ENCODE measurements at places on chromosomes 13 and 19. TPM values are rescaled to one million over a fixed set of nuclear protein-coding genes. Genes with fewer than 3 reads are reported as not detected.

DNA sequence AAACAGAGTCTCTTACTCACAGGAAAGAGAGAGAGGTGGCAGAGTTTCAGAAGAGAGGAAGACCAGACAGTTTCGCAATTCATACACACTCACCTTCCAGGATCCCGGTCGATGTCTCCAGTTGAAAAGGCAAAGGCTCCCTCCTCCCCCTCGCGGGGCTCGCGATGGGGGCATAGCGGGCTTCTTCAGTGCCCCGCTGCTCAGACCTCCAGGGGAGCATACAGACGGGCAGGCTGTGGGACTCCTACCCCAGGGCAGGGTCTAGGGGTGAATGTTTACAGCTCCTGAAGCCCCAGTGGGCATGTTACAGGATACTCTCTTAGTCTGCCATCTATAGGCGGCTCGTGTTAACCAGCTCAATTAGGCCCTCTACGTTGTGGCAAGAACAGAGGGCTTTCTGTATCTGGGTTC, 139.2 kb downstream of the SLITRK5 start:
- DNase-seq = no peak

DNA sequence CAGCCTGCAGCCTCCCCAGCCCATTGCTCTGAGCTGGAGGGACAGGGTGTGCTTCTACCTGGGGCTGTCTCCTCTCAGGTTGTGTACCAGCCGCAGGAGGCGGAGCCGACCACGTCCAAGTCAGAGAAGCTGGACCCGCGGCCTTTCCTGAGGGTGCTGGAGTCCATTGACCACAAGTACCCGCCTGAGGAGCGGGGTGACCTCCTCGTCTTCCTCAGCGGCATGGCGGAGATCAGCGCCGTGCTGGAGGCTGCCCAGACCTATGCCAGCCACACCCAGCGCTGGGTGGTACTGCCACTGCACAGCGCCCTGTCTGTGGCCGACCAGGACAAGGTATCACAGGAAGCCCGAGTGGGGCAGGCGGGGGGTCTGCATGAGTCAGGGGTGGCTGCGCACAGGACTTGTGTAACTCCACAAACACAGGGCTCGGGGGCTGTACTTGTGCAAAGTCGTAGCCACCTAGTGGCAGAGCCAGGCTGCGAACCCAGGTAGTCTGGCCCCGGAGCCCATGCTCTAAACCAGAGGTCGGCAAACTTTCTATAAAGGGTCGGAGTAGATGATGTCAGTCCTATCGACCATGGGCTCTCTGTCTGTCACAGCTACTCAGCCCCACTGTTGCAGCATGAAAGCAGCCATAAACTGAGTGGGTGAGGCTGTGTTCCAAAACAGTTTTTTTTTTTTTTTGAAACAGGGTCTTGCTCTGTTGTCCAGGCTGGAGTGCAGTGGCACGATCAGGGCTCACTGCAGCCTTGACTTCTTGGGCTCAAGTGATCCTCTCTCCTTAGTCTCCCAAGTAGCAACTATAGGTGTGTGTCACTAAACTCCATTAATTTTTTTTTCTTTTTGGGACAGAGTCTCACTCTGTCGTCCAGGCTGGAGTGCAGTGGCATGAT, 8.9 kb downstream of the DHX34 start:
- no peak for DNase-seq

DNA sequence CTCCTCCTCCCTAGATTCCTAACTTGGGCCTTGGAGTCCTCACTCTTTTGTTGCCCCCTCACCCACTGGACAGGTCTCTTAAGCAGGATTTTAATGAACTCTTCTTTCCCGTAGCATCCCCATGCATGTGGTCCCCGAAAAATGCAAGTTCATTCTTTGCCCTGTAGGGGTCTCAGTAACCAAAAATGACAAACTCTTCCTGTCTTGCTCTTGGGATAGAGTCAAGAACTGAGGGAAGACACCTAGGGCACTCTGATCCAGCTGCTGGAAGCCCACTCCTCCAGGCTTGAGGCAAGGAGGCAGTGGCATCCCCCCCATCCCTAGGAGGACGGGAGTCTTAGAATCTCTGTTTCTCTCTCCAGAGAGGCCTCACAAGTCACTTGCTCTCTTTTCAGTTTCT, 987.0 kb downstream of the DIAPH3 start:
- no peak for DNase-seq

Gene LHB
- total RNA-seq = not detected

Gene ALKBH7
- total RNA-seq = 47.4 TPM

Gene ZNF599
- total RNA-seq = 4.6 TPM

Gene VSIG10L
- 0.27 TPM for total RNA-seq

Data from CD4-positive, CD25-positive, alpha-beta regulatory T cell (primary cell).